ENCODE measurements at places on chromosomes 3 and 15. TPM values are rescaled to one million over a fixed set of nuclear protein-coding genes. Genes with fewer than 3 reads are reported as not detected.

Gene APEH
- total RNA-seq, result 95.5 TPM

Gene CALML4
- total RNA-seq, result 3.7 TPM

Gene IQCF5
- total RNA-seq, result not detected

Gene SH2D7
- not detected for total RNA-seq

Gene SAMD7
- total RNA-seq, result not detected

Gene SYNPR
- total RNA-seq, result not detected

Gene TM4SF4
- total RNA-seq, result not detected

GRCh38 chr3:48560648-48561018, 2.9 kb downstream of the UCN2 start:
- no peak for DNase-seq

GRCh38 chr15:47484059-47484458, 233.2 kb upstream of the SEMA6D start:
- no peak for DNase-seq

GRCh38 chr3:33746416-33747116, 28.5 kb upstream of the CLASP2 start:
- DNase-seq, result no peak

GRCh38 chr3:160982491-160982890, 122.7 kb downstream of the B3GALNT1 start:
- DNase-seq, result no peak

GRCh38 chr3:112472691-112473090, 26.6 kb downstream of the BTLA start:
- no peak for DNase-seq

- no peak for DNase-seq
These were observed 210.6 kb upstream of the UBE3A start for GRCh38 chr15:25649390-25649789.

GRCh38 chr3:112086875-112087524, 811 bp downstream of the C3orf52 start:
- no peak for DNase-seq

DNA sequence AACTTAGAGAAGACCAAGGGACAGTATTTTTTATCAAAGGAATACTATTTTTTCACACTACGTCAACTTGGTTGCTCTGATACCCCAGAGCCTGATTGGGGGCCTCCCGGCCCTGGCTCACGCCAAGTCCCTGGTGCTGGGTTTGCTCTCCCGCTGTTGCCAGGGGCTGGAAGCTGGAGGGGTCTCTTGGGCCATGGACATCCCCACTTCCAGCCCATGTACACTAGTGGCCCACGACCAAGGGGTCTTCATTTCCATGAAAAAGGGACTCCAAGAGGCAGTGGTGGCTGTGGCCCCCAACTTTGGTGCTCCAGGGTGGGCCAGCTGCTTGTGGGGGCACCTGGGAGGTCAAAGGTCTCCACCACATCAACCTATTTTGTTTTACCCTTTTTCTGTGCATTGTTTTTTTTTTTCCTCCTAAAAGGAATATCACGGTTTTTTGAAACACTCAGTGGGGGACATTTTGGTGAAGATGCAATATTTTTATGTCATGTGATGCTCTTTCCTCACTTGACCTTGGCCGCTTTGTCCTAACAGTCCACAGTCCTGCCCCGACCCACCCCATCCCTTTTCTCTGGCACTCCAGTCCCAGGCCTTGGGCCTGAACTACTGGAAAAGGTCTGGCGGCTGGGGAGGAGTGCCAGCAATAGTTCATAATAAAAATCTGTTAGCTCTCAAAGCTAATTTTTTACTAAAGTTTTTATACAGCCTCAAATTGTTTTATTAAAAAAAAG, 20.3 kb upstream of the BSN start:
- no peak for DNase-seq

DNA sequence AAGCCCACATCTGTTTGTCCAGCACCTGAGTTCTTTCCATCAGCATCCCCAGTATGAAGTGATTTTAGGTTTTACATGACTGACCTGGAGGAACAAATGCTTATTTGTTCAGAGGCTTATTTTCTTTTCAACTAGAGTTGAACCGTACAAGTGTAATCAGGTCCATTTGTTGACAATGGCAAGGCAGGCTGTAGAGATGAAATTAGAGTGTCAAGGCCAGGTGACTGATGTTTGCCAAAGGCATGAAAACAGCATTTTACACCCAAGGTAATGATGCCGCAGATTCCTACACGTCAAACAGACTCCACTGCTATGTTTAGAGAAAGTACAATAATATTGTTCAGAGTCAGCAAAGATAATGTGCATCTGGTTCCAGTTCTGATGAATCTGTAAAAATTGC, 96.5 kb downstream of the KCNAB1 start:
- no peak for DNase-seq

GRCh38 chr15:51781506-51781905, 30.1 kb downstream of the TMOD2 start:
- no peak for DNase-seq

DNA sequence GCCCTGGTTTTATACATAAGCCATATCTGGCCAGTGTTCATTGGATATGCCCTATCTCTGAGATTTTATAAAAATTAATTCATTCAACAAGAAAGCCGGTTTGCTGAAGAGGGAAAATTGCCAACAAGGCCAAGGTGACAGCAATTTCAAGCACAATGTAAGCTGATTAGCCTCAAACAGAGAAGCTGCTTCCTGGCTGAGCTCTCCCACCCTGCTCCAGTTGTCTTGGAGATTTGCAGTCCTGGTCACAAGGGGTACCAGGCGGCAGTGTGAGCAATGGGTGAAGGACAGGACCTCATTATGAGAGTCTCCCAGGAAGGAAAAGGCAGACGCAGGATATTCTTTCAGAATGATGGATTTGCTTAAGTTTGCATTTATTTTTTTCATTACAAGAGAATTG, 5.4 kb upstream of the THSD4 start:
- DNase-seq, result no peak

Data from esophagus squamous epithelium (tissue), 5 donors.